ENCODE measurements at places on chromosomes 7 and 10.

- DNase-seq, result no peak
These were observed 105.3 kb downstream of the DGKI start for GRCh38 chr7:137741443-137741842.

DNA sequence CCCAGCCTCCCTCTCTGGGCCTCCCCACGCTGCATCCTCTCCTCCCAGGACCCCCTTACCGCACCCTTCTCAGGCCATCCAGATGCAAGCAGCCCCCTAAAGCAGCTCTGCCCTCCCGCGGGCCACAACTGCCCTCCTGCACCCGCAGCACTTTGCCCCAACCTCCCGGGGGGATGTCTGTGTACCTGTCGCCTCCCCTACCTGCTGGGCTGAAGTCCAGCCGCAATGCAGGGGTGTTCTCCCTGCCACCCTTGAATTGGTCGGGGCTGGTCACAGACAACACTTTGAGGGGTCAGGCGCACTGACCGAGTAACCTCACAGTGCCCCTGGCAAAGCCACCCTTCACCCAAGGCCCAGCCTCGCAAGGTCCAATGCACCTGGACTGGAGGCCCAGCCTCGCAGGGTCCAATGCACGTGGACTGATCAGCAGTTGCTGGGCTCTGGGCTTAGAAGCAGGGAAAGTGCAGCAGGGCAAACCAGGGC, 8.3 kb upstream of the CALML5 start:
- no peak for DNase-seq

DNA sequence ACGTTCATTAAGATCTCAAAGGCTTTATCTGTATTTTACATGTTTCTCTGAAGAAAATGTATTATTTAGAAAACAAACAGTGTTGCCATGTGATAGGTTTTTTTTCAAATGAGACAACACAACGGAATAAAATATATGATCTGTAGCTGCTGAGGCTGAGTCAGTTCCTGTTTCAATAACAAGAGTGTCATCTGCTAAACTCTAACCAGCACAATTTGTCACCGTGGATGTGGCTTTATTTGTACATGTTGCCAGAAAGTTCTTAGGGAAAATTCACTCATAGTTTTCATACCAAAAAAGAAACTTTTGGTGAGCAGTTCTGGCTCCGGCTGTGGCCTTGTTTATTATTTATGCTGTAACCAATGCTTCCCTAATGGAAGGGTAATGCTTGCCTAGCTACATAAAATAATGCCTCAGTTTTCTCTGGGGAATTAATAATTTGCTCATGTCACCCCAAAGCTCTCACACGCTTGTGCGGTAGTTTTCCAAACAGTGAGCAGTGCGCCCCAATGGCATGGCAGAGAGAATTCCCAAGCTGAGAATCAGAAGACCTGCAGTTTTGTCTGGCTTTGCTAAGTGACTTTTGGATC, 20.3 kb upstream of the KLF6 start:
- peak; percentile 62 for DNase-seq

DNA sequence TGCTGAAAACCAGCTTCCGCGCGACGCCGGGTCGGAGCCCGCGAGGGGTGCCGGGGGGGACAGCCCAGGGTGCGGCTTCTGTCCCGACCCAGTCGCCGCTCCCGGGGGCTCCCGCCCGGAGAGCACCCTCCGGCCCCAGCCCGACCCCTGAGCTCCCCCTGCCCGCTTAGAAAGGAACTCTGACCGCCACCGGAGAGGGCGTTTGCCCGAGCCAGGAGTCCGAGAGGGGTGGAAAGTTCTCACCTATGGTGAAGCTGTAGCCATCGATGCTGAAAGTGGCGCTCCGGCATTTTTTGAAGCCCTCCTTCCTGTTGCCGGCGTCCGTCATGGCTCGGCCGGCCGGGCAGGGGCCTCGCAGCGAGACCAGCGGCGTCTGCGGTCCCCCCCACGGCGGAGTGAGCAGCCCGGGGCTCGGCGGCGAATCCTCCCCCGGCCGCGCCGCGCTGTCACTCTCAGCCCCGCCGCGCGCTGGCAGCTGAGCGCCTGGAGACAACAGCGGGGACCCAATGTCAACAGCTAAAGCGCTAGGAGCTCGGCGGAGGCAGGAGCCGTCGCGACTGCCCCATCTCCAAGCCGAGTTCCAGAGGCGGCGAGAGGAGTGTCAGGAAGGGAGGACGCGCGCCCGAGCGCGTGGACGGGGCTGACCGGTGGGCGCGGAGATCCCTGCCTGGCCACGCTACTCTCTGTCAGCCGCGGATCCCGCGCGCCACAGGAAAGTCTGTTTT, 191.6 kb downstream of the LSM5 start:
- DNase-seq, result no peak

DNA sequence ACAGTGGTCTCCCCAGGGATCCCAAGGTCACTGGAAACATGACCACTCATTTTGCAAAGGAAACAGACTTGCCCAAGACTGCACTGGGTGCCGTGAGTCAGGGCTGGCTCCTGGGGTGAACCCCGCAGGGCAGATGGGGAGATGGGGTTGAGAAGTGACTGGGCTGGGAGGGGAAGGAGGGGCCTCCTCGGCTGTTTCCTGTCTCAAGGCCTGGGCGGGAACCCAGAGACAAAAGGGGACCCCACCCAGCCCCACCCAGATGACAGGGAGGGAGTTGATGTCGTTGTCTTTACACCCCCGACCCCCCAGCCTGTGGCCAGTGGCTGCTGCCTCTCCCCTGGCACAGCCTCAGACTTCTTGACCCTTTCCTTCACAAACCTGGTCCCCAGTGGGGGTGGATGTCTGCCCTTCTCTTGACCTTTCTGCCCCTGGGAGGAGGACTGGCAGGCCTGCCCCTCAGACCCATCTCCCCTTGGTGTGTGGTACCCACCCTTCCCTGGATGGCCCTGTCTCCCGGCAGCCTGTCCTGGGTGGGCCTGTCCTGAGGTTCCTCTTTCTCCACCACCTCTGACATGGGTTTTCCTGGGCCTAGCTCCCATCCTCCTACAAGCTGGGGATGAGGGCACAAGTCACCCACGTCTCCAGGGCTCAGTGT, 1.4 kb downstream of the MYO1G start:
- peak; percentile 82 for DNase-seq

GRCh38 chr7:672891-673290, 53.6 kb upstream of the DNAAF5 start:
- no peak for DNase-seq

GRCh38 chr10:76787746-76788451, 849.7 kb downstream of the KCNMA1 start:
- DNase-seq, result no peak

DNA sequence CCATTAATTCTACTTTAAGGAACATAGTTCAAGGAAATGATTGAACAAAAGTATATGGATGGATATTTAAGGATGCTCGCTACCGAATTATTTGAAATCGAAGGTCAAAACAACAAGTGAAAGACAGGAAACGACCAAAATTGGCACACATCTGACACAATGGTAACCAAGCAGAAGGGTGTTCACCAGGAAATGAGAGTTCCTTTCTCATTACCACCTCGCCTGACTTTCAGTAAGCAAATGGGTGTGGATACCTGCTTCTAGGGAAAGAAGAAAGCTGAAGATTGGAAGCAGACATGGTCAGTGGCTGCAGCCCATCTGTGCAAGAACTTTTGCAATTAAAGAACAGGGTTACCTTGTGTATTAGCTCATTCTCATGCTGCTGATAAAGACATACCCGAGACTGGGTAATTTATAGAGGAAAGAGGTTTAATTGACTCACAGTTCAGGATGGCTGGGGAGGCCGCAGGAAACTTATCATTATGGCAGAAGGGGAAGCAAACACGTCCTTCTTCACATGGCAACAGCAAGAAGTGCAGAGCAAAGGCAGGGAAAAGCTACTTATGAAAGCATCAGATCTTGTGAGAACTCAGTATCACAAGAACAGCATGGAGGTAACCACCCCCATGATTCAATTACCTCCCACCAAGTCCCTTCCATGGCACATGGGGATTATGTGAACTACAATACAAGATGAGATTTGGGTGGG, 6.2 kb upstream of the TMEM273 start:
- DNase-seq, result no peak

- DNase-seq, result no peak
These were observed 23.2 kb downstream of the PLXNA4 start for GRCh38 chr7:132553031-132553430.

All from stimulated activated CD4-positive, alpha-beta T cell treated with anti-CD3 and anti-CD28 coated beads, Interleukin-2, amount 100 ng/mL, for 24 hours (primary cell).